ENCODE measurements at places on chromosomes 13 and 19.

DNA sequence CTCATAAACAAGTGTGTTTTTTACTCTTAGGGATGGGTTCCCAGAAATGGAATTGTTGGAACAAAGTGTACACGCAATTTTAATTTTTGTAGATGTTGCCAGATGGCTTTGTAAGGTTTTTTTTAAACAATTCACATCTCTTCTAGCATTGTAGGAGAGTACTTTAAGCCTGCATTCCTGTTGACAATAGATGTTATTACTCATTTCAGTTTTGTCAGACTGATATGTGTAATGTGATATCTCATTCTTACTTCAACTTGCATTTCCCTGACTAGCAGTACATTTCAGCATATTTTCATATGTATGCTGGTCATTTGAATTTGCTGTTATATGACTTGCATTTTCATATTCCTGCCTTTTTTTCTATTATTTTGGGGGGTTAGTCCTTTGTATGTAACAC lies 186.6 kb upstream of the SLITRK6 start:
- DNase-seq: no peak

DNA sequence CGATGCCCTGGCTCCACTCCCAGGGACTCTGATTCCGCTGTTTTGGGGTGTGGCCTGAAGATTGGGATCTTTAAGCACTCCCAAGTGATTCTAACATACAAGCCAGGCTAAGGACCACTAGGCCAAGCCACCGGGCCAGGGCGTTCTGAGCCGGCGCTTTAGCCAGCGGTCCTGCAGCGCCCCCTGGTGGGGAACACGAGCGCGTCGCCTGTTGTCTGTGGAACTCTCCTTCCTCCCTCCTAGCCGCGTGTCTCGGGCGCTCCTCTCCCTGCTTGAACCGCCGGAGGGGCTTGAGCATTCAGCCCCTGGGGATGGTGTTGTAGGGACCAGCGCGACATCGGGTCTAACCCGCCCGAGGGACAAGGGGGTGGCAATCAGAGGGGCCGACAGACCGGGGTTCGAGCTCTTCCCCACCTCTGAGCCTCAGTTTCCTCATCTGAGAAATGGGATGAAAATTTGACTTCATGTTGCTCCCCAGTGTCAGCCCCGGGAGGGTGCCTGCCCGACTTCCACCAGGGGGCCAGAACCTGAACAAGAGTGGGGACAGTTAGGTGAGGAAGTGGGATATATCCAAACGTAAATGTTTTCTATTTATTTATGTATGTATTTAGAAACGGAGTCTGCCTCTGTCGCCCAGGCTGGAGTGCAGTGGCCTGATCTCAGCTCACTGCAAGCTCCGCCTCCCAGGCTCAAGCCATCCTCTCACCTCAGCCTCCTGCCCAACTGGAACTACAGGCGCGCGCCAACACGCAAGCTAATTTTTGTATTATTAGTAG lies 18.0 kb upstream of the PNMA8B start:
- peak; percentile 68 for DNase-seq

DNA sequence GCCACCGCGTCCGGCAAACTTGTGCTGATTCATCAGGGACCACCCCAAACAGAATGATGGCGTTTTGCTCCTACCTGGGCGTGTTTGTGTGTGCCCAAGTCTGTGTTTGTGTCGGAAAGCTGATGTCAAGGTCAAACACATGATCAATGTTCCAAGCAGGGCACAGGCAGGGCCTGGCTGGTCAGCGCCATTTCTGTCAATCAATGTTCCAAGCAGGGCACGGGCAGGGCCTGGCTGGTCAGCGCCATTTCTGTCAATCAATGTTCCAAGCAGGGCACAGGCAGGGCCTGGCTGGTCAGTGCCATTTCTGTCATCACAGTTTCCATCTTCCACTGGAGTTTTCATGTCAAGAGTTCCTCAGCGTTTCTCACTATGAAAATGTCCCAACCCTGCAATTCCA lies 14.9 kb upstream of the GRTP1 start:
- no peak for DNase-seq

GRCh38 chr19:33424181-33424580 lies 50.7 kb downstream of the CEBPG start:
- no peak for DNase-seq

GRCh38 chr19:58248886-58249285 lies 20.2 kb downstream of the ZNF544 start:
- DNase-seq: no peak

GRCh38 chr13:23789576-23790346 lies 99.4 kb downstream of the MIPEP start:
- no peak for DNase-seq

- DNase-seq: no peak
These were observed 60.2 kb downstream of the UNC13A start for GRCh38 chr19:17627921-17628320.

GRCh38 chr13:32829676-32830335 lies 186.4 kb upstream of the KL start:
- DNase-seq: no peak

- peak; percentile 11 for DNase-seq
These were observed 14.8 kb downstream of the PNPLA6 start for GRCh38 chr19:7550169-7550770.

DNA sequence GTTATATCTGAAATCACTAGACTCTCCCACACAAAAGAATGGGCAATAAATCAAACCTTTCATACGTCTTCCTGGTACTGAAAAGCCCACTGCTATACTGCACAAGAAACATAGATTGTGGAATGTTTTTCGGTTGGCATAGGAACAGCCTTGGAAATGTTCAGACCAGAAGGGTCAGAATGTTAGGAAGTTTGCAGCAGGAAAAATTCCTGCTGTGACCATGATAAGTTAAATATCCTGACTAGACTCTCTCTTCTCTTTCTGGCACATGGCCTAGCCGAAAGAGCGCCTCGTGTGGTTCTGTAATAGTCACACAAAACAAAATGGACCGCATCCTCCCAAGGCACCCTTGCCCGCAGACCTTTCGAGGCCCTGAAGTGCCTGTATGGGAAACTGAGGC lies 427.2 kb downstream of the COG6 start:
- no peak for DNase-seq

- DNase-seq: peak; percentile 82
These were observed 7.0 kb downstream of the MOB3A start for GRCh38 chr19:2089001-2089711.

DNA sequence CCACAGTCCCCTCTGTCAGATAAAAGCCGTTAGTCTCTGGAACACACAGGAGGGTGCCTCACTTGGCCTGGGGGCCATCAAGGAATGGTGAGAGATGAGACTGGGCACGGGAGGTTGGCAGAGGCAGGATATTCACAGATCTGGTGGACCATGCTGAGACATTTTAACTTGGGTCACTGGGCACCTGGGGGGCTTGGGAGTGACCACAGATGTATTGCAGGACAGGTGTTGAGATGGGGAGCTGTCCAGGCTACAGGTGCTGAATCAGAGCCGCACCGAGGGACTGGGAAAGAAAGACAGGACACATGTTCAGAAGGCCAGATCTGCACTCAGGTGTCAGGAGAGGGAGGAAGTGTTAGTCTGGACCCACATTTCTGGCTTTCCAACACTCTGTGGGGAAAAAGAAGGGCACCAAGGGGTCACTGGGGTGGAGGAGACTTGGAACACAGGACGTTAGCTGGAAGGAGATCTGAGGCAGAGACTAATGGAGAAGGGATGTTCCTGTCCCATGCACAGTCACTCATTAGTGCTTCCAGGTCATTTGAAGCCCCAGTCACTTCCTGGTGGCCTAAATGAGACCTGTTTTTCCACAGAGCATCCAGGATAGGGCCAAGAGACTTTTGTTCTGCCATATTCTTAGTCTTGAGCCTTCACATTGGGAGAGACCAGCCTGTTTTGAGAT lies 56.1 kb downstream of the CHST8 start:
- no peak for DNase-seq

DNA sequence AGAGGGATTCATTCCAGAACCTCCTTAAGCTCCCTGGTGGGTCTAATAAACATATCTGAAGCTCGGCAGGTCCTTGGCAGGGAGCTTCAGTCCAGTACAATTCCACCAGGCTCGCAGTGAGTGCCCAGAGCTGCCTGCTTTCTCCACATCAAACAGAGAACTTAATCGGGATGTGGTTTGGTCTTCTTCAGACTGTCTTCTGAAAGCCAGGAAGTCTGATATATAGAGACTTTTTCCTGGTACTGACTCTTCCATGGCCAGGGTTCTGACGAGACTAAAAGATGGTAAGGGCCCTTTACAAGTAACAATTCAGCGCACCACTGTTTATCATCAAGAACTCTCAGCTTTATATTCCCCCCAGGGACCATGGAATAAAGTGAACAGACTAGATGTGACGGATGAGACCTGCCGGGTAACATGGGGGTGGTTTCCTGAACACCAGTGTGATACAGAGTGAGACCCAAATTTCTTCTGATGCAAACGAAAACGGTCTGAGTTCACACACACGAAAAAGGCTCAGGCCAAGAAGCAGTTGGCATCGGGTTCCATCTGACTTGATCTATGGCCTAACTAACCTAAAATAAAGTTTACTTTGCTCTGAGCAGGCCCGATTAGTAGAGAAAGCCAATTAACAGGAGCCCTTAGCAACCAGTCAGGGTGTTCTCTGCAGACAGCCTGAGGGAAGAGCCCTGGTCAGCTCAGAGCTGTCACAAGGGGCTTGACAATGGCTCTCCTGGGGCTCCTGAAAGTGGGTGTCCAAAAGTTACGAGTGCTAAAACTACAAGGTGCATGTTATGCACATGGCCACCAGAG lies 29.0 kb downstream of the RANBP3 start:
- no peak for DNase-seq

DNA sequence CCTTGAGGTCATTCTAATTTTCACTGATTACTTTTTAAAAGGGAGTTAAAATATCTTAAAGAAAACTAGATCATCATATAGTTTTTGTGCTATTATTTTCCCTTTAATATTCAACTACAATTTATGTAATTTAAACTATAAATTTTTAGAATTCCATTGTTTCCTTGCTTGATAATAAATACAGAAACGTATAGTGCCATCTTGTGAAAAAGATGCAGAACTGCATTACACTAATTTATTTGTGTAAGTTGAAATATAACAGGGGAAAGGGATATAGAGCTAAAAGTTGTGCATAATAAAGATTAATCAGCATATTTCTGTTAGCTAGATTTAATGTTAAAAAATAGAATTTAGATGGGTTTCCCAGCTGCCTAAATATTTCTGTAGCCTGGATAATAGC lies 61.5 kb upstream of the TDRD3 start:
- DNase-seq: no peak

DNA sequence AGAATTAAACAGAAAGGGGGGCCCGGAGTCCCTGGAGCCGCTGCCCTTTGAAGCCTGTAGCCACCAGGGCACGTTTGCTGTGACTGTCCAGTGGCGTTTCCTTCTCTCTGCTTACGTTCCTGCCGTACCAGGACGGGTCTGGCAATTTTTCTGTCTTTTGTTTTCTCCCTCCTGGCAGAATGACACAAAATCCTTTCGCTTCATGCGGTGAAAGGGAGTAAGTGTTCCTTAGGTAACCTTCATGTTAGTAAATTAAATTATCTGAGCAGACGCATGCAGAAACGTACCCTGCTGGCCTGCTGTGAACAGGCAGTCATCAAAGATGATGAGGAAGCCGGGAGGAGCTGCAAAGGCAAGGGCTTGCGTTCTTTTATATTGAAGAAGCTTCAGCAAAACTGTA lies 299.3 kb upstream of the ARGLU1 start:
- no peak for DNase-seq

- DNase-seq: no peak
These were observed 52.1 kb downstream of the SERTM1 start for GRCh38 chr13:36725936-36726335.

- DNase-seq: peak; percentile 45
These were observed 14.0 kb downstream of the GRAMD1A start for GRCh38 chr19:35013820-35014754.

DNA sequence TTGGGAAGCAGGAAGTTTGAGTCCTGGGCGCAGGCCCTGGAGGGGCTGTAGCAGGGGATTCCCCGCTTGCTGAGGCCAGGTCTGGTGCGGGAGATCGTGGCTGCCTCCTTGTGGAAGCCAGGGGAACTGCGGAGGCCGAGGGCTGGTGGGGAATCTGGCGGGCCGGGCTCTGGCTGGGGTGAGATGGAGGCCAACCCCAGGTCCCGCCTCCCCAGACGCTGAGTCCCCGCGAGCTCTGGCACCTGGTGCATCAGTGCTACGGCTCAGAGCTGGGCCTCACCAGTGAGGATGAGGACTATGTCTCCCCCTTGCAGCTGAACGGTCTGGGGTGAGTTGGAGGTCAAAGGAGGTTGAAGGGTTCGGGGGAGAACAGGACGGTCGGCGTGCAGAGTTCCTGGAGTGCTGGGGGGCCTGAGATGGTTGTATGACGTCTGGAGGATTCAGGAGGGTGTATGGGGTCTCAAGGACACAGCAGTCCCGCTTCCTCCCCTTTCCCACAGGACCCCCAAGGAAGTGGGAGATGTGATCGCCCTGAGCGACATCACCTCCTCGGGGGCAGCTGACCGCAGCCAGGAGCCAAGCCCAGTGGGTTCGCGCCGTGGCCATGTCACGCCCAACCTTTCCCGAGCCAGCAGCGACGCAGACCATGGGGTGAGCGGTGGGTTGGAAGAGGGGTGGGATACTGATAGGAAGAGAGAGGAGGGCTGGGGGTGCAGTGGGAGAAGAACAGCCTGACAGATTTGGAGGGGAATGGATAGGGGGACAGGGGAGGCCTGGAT lies 13.1 kb downstream of the GRAMD1A start:
- DNase-seq: peak; percentile 82

DNA sequence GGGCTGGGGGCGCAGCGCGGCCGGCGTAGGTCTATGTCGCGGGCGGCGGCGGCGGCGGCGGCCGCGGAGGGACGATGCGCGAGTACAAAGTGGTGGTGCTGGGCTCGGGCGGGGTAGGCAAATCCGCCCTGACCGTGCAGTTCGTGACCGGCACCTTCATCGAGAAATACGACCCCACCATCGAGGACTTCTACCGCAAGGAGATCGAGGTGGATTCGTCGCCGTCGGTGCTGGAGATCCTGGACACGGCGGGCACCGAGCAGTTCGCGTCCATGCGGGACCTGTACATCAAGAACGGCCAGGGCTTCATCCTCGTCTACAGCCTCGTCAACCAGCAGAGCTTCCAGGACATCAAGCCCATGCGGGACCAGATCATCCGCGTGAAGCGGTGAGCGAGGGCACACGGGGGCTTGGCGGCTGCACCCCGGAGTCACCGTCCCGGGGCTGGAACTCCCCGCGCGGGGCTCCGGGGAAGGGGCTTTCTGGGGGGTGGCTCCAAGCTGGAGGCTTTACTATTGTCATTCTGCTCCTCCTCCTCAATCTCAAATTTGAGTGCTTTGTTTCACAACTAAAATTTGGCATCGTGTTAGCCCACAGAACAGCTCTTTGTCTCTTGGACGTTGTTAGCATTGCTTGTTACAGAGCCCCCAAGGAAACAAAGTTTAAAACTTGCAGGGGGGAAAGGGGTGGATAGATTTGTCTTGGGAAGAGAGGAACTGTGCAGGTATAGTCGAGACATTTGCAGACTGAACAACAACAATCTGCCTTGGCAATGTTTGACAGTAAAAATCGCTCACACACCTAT lies 630 bp downstream of the RAP2A start:
- DNase-seq: no peak

DNA sequence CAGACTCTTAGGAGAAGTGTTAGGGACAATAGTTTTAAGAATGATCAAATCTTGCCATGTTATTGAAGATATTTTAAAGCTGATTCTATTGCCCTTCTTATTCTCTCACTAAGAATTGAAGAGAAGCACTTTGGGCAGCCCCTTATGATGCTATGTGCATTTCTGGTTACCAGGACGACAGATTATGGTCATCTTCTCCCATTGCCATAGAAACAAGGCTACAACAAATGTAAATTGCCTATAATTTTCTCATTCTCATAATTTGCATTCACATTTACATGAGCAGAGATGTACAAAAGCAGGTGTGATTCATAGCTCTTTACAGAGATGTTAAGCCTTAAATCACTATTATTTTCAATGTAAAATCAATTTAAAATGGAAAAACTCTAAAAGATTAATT lies 137.3 kb upstream of the PCDH9 start:
- no peak for DNase-seq

- no peak for DNase-seq
These were observed 77.5 kb upstream of the POMP start for GRCh38 chr13:28581451-28581850.

Measured in B cell (primary cell).